HuH-7 (cell line): ENCODE measurements at places on chromosomes 12 and 14.

- no peak for DNase-seq
These were observed 11.7 kb upstream of the NAP1L1 start for GRCh38 chr12:76096079-76096646.

DNA sequence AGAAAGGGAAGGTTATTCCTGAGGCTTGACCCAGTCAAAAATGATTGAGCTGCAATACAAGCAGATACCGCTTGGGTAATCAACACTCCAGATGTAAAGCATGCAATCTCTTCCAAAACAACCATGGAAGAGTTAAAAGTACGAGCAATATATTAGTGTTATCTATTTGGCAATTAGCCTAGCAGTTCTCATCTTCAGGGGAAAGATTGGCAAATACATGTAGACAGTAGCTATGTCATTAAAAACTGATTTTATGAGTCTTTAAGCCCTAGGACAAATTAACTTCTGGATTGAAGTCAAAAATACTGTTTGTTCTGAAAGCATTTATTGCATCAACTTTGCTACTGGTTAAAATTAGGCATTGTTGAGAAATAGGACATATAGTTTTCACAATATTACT lies 9.3 kb upstream of the GYS2 start:
- peak; percentile 62 for DNase-seq

DNA sequence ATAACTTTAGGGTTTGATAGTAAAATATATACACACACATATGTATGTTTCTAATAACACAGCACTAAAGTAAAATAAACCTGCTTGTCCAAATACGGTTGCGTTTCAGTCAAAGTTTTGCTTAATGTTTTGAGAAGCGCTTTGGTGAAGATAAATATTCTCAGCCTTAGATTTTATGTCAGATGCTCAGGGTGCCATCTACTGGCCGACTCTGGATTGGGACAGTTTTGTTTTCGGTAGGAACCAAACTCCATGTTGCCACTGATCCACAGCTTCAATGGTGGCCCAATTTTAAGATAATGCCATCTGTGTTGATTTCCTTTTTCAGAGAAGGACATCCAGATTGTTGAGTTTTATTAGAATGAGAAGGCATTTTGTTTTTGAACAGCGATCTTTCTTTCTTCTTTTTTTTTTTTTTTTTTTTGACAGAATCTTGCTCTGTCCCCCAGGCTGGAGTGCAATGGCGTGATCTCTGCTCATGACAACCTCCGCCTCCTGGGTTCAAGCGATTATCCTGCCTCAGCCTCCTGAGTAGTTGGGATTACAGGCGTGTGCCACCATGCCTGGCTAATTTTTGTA lies 43.1 kb downstream of the LLPH start:
- peak; percentile 39 for DNase-seq

DNA sequence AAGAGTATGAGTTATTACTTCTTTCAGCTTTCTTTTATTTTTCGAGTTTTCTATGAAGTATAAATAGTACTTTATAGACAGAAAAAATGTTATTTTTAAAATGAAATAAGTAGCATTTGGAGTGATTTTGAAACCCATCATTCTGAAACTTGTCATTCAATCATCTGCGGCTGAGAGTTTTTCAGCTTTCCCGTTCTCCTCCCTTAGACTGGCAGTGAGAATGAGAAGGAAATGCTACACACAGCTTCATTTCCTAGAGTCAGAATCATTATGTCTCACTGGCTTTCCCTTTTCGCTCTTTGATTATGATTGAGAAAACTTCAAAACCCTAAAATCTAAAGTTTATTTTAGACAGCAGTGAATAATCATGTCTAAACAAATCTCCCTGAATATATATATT lies 33.7 kb upstream of the GNPNAT1 start:
- no peak for DNase-seq

- no peak for DNase-seq
These were observed 288.5 kb upstream of the RTL1 start for GRCh38 chr14:101191721-101192660.

DNA sequence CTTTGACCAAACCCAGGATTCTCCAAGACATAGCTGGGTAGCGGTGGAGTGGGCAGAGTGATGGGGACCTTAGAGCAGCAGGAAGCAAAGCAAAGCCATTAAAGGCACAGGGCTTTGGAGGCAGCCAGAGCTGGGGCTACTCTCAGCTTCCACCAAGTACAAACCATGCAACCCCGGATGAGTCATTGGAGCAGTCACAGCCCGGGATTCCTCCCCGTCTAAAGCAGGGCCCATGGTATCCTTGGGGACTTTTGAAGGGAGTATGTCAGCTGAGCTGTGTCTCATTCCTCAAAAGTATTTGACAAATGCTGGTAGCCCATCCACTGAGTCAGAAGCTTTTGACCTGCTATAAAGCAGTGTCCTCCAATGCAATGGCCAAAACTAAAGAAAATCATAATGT lies 9.7 kb upstream of the IFI27 start:
- DNase-seq, result no peak

GRCh38 chr12:58888131-58888783 lies 32.0 kb downstream of the LRIG3 start:
- DNase-seq, result no peak

DNA sequence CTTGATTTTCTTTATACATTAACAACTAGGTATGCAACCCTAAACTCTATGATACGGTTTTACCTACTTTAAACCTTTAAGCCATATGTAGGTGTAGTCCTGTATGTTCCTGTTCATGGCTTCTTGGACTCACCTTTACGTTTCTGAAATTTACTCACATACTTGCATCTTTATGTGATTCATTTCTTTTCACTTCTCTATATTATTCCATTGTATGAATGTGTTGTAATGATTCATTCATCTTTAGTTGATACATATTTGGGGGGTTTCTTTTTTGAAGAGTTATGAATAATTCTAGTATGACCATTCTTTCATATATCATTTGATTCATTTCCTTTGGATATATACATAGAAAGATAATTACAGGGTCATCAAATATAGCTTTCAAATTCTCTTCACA lies 2.4 kb upstream of the TAS2R50 start:
- no peak for DNase-seq

DNA sequence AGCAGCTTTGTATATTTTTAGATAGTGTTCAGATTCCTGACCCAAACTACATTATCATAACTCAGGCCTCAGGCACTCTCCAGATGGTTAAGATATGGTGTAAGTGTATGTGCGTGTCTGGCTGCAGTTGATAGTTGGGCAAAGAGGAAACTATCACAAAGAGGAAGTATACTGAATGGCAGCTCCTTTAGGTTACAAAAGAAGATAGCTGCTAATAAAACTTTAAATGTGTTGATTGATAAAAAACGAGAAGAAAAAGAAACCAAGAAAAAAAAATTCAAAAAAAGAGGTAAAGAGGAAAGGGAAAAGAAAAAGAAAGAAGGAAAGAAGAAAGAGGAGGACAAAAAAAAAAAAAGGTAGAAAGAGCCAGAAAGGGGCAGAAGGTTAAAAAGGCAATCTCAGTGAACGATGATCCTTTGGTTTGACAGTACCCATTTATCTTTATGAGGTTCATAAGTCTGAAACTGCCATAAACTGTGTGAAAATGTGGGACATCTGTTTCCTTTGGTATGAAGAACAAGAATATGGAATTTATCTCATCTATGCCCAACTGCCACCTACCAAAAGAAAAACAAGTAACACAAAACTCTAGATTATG lies 42.2 kb downstream of the TAOK3 start:
- DNase-seq, result no peak

- peak; percentile 23 for DNase-seq
These were observed 192.1 kb upstream of the ALG10B start for GRCh38 chr12:38124247-38125012.

GRCh38 chr12:70983692-70984091 lies 63.2 kb upstream of the PTPRR start:
- no peak for DNase-seq

GRCh38 chr12:10397296-10397695 lies 7.5 kb upstream of the KLRK1 start:
- no peak for DNase-seq

DNA sequence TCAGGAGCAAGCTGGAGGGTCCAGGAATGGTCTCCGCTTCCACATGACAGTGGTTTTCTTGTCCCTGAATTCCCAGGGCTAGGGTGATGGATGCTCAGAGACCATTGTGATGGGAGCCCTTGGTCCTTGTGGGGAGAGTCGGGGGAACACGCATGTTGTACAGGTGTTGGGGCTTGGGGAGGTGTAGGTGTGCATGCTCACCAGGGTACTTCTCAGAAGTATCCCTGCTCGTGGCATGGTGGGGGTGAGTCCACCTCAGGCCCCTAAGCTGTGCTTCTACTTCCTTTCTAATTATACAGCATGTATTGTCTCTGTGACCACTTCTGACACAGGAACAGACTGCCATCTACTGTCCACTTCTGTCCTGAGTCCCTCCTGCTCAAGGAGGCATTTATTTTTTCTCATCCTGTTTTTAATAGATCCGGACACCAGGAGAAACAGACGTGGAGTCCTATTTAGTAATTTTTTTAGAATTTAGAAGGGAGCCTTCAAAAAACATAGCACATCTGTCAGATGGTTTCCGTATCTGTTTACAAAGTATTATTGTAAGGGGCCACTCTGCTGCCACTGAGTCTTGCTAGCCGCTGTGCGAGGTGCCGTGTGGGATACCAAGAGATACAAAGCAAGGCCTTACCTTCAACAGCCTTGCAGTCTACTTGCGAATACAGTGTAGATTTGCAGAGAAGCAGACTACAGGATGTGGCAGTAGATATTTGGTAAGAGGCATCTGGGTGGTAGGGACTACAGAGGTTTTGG lies 10.5 kb downstream of the NTF3 start:
- peak; percentile 60 for DNase-seq

DNA sequence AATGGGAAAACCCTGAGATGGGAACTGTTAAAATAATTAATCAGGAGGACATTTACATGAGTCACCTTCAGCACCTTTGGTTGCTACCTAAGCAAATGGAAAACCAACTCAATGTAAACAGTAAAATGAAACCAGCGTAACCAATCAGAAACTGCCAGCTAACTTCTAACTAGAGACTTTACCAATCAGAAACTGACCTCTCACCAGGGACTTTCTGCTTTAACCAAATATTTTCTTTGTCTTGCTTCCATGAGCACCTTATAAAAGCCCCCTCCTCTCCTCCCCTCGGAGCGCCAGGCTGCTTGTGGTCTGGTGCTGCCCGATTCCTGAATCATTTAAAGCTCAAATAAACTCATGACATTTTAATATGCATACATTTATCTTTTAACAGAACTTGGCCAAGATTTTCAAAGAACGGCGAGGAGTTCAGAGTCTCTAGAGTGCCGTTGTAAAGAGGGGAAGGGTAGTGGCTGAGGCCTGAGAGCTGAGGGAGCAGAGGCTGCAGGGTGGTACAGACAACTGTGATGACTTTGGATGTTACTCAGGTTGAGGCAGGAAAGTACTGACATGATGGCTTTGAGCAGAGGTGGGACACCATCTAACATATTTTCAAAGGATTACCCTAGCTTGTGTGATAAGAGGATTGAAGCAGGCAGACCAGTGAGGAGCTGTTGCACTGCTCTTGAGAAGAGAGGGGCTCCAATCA lies 183.6 kb downstream of the CRADD start:
- DNase-seq, result no peak

DNA sequence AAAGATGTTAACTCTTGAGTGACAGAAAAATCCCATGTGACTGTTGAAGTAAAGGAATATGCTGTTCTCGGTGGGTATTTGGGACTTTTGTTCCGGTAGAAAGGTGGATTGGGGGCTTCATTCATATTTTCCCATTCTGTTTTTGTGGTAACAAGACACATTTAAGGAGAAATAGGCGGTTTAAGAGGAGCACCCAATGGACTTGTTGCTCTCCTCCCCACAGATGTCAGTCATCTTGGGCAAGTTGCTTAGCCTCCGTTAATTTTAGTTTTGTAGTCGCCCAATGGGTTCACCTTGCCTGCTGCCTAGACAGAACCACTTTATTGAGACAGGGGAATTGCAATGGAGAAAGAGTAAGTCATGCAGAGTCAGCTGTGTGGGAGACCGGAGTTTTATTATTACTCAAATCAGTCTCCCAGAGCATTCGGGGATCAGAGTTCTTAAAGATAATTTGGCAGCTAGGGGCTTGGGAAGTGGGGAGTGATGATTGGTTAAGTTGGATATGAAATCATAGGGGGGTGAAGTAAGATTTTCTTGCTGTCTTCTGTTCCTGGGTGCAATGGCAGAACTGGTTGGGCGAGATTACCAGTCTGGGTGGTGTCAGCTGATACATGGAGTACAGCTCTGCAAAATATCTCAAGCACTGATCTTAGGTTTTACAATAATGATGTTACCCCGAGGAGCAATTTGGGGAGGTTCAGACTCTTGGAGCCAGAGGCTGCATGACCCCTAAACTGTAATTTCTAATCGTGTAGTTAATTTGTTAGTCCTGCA lies 50.3 kb downstream of the SLC38A1 start:
- no peak for DNase-seq

DNA sequence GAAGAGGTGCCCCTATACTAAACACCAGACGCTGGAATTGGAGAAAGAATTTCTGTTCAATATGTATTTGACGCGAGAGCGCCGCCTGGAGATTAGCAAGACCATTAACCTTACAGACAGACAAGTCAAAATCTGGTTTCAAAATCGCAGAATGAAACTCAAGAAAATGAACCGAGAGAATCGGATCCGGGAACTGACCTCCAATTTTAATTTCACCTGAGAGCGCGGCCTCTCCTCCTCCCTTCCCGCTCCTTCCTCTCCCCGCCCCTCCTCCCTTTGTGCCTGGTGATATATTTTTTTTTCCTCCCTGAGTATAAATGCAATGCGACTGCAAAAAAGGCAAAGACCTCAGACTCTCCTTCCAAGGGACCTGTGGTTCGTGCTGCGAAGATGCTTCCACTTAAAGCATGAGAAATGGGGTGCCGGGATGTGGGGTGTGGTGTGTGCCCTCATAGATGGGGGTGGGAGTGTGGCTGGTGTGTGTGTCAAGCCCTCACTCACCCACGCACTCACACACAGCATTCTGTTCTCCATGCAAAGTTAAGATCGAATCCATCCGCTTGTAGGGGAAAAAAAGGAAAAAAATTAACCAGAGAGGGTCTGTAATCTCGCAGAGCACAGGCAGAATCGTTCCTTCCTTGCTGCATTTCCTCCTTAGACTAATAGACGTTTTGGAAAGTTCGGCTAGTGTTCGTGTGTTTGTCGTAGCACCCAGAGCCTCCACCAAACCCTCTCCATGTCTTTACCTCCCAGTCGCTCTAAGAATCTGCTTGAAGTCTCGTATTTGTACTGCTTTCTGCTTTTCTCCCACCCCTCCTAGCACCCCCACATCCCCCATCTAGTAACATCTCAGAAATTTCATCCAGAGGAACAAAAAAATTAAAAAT lies 4.5 kb downstream of the HOXC10 start:
- no peak for DNase-seq

DNA sequence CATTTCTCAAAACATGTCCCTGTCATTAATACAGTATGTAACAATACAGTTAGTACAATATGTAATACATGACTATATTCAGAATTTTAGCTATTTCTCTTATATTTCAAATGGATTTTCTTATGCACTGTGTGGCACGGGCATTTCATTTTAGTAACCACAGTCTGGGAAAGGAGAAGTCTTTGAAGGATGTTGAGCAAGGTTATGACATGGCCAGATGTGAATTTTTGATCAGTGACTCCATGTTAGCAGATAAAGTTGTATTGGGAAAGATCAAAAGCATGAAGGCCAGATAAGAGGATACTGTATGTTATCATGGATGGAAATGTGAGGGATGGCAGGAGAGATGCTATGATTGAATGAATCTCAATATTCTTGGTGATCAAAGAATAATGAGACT lies 285.2 kb downstream of the NAV3 start:
- DNase-seq, result no peak
